ENCODE measurements at places on chromosomes 13 and 19. TPM values are rescaled to one million over a fixed set of nuclear protein-coding genes. Genes with fewer than 3 reads are reported as not detected.

DNA sequence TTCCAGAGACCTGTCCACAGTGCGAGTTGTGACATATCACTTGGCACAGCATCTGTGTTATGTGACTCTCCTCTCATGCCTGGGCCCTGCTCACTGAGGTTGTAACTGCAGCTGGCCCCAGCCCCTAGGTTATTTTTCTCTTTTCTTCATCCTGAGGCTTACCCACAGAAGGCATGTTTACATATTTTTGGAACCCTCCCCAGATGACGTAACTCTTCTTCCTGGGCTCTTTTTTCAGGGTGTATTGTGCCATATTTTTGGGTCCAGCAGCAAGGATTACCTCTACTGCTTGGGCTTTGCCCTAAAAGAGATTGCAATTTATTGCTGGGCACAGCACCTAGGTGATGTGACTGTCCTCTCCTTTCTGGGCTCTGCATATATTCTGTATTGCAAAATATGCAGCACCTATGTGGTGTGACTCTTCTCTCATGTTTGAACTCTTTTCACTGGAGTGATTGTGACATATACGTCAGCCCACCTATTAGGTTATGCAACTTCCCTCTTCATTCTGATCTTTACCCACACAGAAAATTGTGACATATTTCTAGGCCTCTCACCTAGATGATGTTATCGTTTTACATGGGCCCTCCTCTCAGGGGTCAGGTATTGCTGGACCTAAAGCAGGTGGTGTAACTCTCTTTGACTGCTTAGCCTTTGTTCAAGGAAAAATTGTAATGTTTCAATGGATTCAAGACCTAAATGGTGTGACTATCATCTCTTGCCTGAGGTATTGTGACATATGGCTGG is 64.5 kb upstream of the ZNF724 start:
- no peak for DNase-seq

The CELF5 gene
- not detected for total RNA-seq

The COMP gene
- 0.10 TPM for total RNA-seq

GRCh38 chr13:20571676-20572075 is 4.7 kb downstream of the IFT88 start:
- DNase-seq, result no peak

GRCh38 chr19:45020071-45020470 is 18.8 kb upstream of the CLASRP start:
- DNase-seq, result no peak

Data from activated B cell treated with CpG ODN at 0.5 μM for 24 hours (primary cell).